Right lung (tissue), 10 donors: ENCODE measurements at places on chromosomes 6 and 20. TPM values are rescaled to one million over a fixed set of nuclear protein-coding genes. Genes with fewer than 3 reads are reported as not detected.

- DNase-seq, result peak; percentile 84
Observed at GRCh38 chr6:53065266-53066076, at the start of gene FBXO9. FBXO9 (plus strand) TSS chr6:53065404; CDS start chr6:53065790, 386 bp downstream.

DNA sequence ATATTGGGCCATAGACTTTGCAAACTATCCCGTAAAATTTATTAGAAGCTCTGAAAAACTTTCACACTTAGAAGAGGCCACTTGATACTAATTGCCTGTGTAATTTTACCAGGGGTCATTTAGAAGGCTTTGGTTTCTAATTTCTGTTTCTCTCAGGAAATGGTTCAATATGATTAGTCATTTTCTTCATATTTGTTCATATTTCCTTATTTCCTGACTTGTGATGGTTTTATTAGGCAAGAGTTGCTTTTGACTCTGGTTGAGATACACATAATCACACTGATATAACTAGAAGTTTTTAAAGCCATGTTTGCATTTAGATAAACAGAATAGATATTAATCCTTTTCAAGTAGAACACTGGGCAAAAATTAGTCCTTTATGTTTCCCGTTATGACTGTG, 11.8 kb upstream of the HBS1L start:
- DNase-seq, result no peak

The TSBP1 gene
- polyA plus RNA-seq, result 0.37 TPM

GRCh38 chr20:61728786-61729770, 336.6 kb downstream of the TAF4 start:
- no peak for DNase-seq

- no peak for DNase-seq
Observed at GRCh38 chr6:127954082-127954481, 53.2 kb upstream of the THEMIS start.

GRCh38 chr6:9139746-9140145, 704.4 kb upstream of the SLC35B3 start:
- no peak for DNase-seq

The E2F1 gene
- 13.1 TPM for polyA plus RNA-seq

DNA sequence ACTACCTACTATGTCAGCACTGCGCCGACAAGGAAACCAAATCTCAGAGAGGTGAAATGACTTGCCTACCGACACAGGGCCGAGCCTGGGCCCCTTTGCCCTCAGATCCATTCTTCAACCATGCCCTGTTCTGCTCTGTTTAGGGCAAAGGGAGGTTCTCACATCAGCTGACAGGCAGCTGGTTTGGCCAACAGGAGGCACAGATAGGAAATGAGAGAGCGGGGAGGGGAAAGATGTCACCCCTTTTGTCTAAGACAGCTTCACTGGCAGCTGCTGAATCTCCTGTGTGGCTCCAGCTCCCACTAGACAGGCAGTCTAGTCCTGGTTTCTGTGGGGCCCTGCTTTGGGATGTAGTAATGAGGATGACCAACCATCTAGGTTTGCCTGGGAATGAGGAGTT, 158.7 kb downstream of the TMEM200A start:
- no peak for DNase-seq

GRCh38 chr6:25153079-25153478, 126.1 kb upstream of the CARMIL1 start:
- DNase-seq, result no peak

GRCh38 chr20:42982218-42982617, 207.5 kb downstream of the PTPRT start:
- DNase-seq, result peak; percentile 33

DNA sequence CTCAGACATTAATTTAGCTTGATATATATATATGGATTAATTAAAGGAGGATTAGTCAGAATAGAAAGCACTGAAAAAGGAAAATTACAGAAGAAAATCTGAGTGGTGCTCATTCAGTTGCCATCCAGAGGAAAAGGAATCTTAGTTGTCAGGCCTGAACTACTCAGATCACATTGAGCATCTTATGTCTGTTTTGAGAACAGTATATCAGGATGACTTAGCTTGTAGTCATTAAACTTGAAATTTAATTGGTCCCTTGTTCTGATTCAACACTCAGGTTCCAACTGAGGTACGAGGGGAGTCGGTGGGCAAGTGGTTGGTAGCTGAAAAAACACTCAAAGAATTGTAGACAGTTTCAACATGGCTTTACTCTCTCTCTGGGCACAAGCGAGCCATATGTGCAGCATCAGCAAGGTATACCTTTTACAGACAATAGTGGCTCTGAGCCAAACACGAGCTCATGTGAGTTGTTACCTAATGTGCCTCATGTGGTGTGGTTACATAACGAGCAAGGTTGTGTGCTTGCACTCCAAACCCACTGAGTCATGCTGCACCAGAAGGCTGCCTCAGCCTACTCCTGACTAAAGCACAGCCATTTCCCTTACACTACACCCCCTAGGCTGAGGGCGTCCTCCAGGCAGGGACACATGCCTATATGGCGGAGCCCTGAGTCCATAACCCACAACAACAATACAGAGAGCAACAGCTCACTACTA, 73.0 kb upstream of the HMGN3 start:
- DNase-seq, result no peak

DNA sequence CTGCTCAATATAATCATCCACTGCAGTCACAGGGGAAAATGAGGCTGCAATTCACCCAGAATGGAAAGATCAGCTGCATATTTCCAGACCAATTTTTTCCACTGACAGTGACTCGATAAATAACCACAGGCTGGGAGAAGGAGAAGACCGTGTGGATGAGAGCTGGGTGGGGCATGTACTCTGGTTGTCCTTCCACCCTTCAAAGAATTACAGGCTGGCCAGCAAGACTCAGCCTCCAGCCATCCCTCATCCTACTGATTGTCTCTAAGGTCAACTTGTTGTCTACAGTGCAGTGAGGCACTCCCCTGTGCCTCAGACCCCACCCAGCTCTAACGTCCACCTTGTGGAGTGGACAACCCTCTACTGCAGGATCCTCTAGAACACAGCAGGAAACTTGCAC, 14.5 kb upstream of the MAS1 start:
- no peak for DNase-seq

DNA sequence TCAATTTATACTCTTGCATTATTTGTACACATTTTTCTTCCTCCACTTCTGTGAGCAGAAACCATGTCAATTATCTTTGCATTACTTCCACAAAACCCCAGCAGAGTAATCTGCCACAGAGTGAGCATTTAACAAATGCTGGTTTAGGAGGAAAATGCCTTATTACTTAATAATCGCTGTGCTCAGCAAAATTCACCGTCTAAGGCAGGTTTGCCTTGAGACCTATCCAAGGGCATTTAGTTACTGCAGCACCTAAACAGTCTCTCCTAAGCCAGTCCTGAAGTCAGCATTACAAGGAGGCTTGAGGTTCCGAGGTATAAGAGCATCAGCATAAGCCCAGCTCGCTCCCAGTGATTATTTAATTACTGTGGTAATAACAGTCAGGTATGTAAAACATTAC, 28.3 kb downstream of the MAP7 start:
- no peak for DNase-seq

- DNase-seq, result no peak
Observed at GRCh38 chr6:147868427-147869190, 360.1 kb downstream of the SAMD5 start.

DNA sequence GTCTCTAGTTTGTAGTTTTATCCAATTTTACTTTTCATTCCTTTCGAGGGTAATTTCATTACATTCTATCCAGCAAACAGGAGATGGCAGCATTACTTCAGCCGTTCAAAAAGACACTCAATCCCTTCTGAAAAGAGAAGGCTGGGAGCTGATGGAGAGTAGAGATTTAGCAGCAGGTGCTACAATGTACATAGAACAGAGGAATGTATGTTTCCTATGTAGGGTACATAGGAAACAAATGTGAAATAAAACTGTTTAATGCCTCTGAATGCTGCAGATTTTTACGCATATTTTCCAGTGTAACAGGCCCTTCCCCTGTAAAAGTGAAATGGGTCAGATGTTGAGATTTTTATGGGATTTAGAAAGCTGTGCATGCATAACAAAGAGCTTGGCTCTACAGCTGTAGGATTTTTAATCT, 16.0 kb downstream of the RPS12 start:
- DNase-seq, result peak; percentile 40

The HLA-DOB gene
- polyA plus RNA-seq, result 0.45 TPM

- no peak for DNase-seq
Observed at GRCh38 chr20:36941401-36941835, 10.1 kb downstream of the SAMHD1 start.

- DNase-seq, result no peak
Observed at GRCh38 chr6:79984261-79984660, 20.2 kb upstream of the TTK start.

The MYH7B gene
- 1.7 TPM for polyA plus RNA-seq

DNA sequence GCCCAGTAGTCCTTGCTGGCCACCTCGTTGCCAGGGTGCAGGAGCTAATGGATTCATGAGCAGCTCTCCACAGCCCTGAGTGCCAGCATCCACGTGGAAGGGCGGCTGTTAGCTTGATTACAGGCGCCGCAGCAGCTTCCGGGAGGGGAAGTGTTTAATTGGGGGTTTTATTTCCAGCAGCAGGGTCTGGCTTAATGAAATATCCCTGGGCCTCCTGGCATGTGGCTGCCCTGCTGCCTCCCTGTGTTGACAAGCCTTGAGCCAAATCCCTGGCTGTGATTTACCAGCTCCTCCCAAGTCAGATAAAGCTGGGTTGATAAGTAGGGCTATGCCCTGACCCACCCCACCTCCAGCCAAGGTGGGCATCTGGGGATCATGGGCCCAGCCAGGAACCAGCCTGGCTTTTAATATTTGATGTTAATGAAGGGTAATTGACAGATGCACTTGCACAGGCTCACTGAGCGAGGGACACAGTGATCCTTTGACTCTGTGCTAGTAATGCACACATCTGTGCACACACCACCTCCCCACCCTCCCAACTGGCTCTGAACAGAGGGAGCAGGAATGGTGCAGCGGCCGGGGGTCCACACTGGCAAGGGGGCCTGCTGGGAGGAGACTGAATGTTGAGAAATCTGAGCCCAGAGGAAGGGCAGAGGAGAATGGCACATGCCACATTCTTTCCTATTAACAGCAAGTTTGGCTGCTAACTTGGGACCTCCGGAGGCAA, 13.6 kb downstream of the GLP1R start:
- DNase-seq, result no peak

DNA sequence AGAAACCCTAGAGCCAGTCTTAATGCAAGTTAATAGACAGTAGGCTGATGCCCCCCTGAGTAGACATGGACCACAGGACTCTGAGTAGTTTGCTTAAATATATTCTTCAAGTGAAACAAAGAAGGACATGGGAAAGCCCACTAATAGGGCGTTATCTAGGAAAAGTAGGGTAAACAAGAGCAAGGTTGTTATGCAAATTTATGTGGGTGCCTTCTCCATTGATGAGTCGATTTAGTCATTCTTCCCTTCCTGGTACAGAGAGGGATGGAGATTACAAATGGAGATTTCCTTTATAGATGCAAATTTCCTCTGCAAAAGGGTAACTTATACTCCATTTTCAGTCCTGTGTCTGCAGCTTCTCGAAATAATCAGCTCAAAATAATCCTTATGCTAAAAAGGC, 262.0 kb downstream of the CD83 start:
- DNase-seq, result no peak

The ADGRF1 gene
- polyA plus RNA-seq, result 0.22 TPM

DNA sequence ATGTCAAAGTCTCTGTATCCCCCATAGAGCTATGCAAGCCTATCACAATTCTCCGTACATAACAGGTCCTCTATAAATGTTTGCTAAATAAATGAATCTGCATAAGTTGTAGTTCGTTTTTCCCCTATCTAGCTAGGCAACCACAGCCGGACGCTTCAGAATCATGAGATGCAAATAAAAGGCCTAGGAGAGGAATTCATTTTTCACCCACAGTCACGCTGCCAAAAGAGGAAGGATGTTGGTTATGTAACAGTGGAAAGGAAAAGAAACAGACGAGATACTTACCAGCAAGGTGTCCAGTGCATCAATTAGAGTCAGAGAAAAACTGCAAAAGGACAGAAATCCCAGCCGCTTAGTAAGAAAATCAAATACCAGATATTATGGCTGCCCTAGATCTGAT, 2.4 kb downstream of the EDEM2 start:
- no peak for DNase-seq

DNA sequence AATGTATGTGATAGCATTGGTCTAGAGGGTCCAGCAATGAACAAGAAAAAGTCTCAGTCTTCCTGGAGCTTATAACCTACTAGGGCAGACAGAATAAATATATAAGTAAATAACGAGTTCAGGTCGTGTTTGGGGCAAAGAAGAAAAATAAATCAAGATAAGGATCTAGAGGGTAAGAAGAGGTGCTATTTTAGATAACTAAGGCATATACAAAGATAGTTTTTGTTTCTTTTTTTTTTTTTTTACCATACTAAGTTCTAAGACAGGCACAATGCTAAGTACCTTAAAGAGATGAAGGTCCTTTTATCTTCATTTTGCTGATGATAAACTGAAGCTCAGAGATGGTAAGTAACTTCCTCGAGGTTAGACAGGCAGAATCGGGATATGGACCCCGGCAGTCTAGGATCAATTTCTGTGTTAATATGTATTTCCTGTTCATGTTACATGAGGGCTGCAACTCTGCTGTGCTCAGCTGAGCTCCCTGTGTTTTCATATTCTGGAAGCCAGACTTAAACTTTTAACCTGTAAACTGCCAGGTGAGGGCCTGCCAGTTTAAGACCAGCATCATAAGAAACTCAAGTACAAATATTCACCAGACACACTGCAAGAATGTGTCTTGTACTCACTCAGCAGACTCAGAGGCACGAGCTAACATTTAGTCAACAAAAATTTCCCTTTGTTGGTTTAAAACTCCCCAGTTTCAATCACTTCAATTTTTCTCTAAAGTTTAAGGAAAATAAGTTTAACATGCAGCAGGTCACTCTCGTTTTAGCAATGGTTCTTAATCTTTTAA, 23.3 kb downstream of the SESN1 start:
- DNase-seq, result no peak

The OR12D3 gene
- polyA plus RNA-seq, result not detected

- no peak for DNase-seq
Observed at GRCh38 chr6:139442188-139442671, 67.8 kb upstream of the CITED2 start.

GRCh38 chr6:1137849-1138248, 174.0 kb upstream of the FOXQ1 start:
- no peak for DNase-seq

The SPATA2 gene
- 7.8 TPM for polyA plus RNA-seq

GRCh38 chr6:166927935-166928643, 28.3 kb downstream of the RNASET2 start:
- no peak for DNase-seq

DNA sequence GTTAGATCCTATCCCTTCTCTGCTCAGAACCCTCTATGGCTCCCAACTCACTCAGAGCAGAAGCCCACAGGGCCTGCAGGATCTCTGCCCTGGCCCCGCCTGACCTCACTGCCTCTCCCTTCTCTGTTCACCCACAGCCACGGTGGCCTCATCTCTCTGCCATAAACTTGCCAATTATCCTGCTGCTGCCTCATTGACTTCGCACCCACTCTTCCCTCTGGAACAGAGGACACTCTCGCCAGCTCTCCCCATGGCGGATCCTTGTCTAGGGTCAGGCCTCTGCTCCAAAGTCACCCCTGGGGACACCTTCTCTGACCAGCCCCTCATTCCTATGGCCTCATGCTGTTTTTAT, 86.4 kb downstream of the CEBPB start:
- DNase-seq, result no peak
